ENCODE measurements at places on chromosomes 11 and 22. TPM values are rescaled to one million over a fixed set of nuclear protein-coding genes. Genes with fewer than 3 reads are reported as not detected.

SEC14L6 gene
- total RNA-seq = not detected

TRAPPC4 gene
- 107 TPM for total RNA-seq

MRPL23 gene
- 30.0 TPM for total RNA-seq

OR51B2 gene
- not detected for total RNA-seq

CCDC116 gene
- total RNA-seq = 0.07 TPM

MS4A12 gene
- not detected for total RNA-seq

PATZ1 gene
- 7.2 TPM for total RNA-seq

TLCD5 gene
- total RNA-seq = 1.4 TPM

SEPTIN5 gene
- total RNA-seq = 4.4 TPM

MUS81 gene
- total RNA-seq = 50.8 TPM

KIAA0930 gene
- 49.9 TPM for total RNA-seq

ABCG4 gene
- total RNA-seq = under 0.01 TPM

KCNK4 gene
- total RNA-seq = not detected

TEX54 gene
- not detected for total RNA-seq

TRIM66 gene
- total RNA-seq = 9.0 TPM

SYT12 gene
- total RNA-seq = 10.2 TPM

LBHD1 gene
- total RNA-seq = 1.9 TPM

GLYAT gene
- not detected for total RNA-seq

MRGPRE gene
- total RNA-seq = not detected

C11orf86 gene
- not detected for total RNA-seq

TRIM3 gene
- 10.6 TPM for total RNA-seq

PRG3 gene
- total RNA-seq = not detected

TRPM5 gene
- total RNA-seq = not detected

MAPK12 gene
- 9.2 TPM for total RNA-seq

SCN4B gene
- total RNA-seq = 2.6 TPM

RBMXL2 gene
- not detected for total RNA-seq

MAP6 gene
- 0.50 TPM for total RNA-seq

B4GALNT4 gene
- 17.3 TPM for total RNA-seq
